ENCODE measurements at places on chromosomes 7 and 10. TPM values are rescaled to one million over a fixed set of nuclear protein-coding genes. Genes with fewer than 3 reads are reported as not detected.

Gene DENND2A
- 14.0 TPM for total RNA-seq

Gene MMD2
- not detected for total RNA-seq

Gene STX1A
- total RNA-seq = 33.8 TPM

Gene SPDYE2
- total RNA-seq = not detected

Gene PTPRE
- 25.1 TPM for total RNA-seq

Gene C10orf62
- 1.0 TPM for total RNA-seq

Gene NUTM2E
- 0.06 TPM for total RNA-seq

Gene ZNF804B
- not detected for total RNA-seq

Gene POP7
- total RNA-seq = 25.9 TPM

Gene PAX4
- total RNA-seq = not detected

Gene ODAD2
- total RNA-seq = 0.86 TPM

Gene C10orf143
- 4.8 TPM for total RNA-seq

Gene WNT16
- total RNA-seq = 0.17 TPM

Gene LLCFC1
- not detected for total RNA-seq

Gene C7orf33
- not detected for total RNA-seq

Gene OR2A12
- total RNA-seq = not detected

Gene TMEM176B
- total RNA-seq = 304 TPM

Gene C7orf57
- not detected for total RNA-seq

Gene ARHGAP22
- total RNA-seq = 8.8 TPM

Gene IGF2BP3
- 0.66 TPM for total RNA-seq

Gene NRF1
- total RNA-seq = 16.4 TPM

Gene RHOBTB1
- total RNA-seq = 16.8 TPM

Gene DGKI
- 3.1 TPM for total RNA-seq

Gene GLRX3
- total RNA-seq = 50.1 TPM

Gene WDFY4
- 8.7 TPM for total RNA-seq

Gene PSTK
- total RNA-seq = 9.4 TPM

Gene SKAP2
- 13.6 TPM for total RNA-seq

Gene GATA3
- 1.5 TPM for total RNA-seq

Gene PDE6C
- total RNA-seq = not detected

Gene MARVELD1
- total RNA-seq = 37.8 TPM

Gene NMT2
- total RNA-seq = 23.3 TPM

Gene CDC123
- 39.4 TPM for total RNA-seq

Gene BAMBI
- total RNA-seq = 19.4 TPM

Gene ITPRID1
- total RNA-seq = 0.43 TPM

Gene FAM237B
- not detected for total RNA-seq

Gene HKDC1
- total RNA-seq = 41.2 TPM

Gene TRIM50
- total RNA-seq = 1.3 TPM

Gene CLEC2L
- not detected for total RNA-seq

Gene MAGI2
- 10.6 TPM for total RNA-seq

Gene TSPAN33
- 16.2 TPM for total RNA-seq

Gene GUSB
- total RNA-seq = 73.2 TPM

Gene ATG9B
- 1.2 TPM for total RNA-seq

Gene AKR1C4
- total RNA-seq = 9.1 TPM

Gene EPHA1
- total RNA-seq = 38.0 TPM

Gene CPA5
- total RNA-seq = 0.92 TPM

Gene TNRC18
- 171 TPM for total RNA-seq

Gene ITGB1
- 596 TPM for total RNA-seq

Measured in mucosa of gallbladder (tissue), 1 donor.